Upper lobe of right lung (tissue), 1 donor: ENCODE measurements at places on chromosomes 4 and X.
A peak's percentile ranks its signal among the peaks of the same experiment; 100 is the strongest.

GRCh38 chr4:16843831-16844508, 54.5 kb downstream of the LDB2 start:
- no peak overlapping the region for H3K27ac ChIP-seq
- H3K4me3 ChIP-seq: no peak overlapping the region
- no peaks in the 10 kb centered on the region for H3K36me3 ChIP-seq

DNA sequence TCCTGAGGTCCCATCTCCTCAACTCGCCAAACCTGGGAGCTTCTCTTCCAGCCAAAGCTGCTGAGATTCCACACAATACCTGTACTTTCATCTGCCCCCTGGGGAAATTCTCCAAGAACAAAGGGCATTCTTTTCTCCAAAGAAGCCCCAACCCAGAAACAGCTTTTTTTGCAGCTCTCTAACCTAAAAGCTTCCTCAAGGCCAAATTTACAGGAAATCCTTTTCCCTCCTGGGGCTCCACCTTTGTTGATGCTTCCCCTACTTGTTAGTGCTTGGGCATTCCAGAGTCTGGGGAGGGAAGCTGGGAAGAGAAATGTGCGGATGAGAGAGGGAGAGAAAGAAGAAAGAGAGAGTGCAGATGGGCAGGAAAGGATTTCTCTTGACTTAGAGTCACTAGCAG, 24.3 kb downstream of the ZBTB33 start:
- no peak for DNase-seq
- H3K4me3 ChIP-seq: no peak overlapping the region
- peaks cover 6% of the 10 kb centered on the region for H3K4me1 ChIP-seq
- H3K36me3 ChIP-seq: no peaks in the 10 kb centered on the region
- no peak overlapping the region for H3K27ac ChIP-seq

DNA sequence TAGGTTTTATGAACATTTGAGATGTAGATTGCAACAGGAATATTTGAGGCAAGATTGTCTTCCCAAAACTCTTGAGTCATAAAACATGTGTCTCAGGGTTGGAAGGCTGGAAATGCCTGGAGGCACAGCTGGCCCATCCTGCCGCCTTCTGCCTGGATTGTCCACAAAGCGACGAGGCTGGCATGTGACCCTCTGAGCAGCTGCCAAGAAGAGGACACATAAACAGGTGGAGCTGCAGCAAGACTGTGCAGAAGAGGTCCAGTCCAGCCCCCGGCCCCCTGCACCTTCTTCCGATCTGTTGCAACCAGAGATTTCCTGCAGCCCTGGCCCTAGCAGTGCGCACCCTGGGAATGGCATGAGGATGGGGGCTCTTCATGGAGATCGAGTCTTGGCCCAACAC, 101.9 kb upstream of the BCOR start:
- H3K27ac ChIP-seq: no peak overlapping the region
- no peak for DNase-seq

- DNase-seq: no peak
- H3K4me3 ChIP-seq: no peak overlapping the region
- H3K27ac ChIP-seq: no peak overlapping the region
- no peaks in the 10 kb centered on the region for H3K4me1 ChIP-seq
- H3K27me3 ChIP-seq: no peaks in the 10 kb centered on the region
Observed at GRCh38 chr4:153825126-153825525, 36.2 kb upstream of the SFRP2 start.

- peak overlapping the region; percentile 63 for H3K4me3 ChIP-seq
- H3K27ac ChIP-seq: peak overlapping the region; percentile 96
- no peaks in the 10 kb centered on the region for H3K36me3 ChIP-seq
- DNase-seq: peak; percentile 58
- peaks cover 4% of the 10 kb centered on the region for H3K4me1 ChIP-seq
Observed at GRCh38 chrX:47483306-47484268, 565 bp upstream of the ZNF41 start.

DNA sequence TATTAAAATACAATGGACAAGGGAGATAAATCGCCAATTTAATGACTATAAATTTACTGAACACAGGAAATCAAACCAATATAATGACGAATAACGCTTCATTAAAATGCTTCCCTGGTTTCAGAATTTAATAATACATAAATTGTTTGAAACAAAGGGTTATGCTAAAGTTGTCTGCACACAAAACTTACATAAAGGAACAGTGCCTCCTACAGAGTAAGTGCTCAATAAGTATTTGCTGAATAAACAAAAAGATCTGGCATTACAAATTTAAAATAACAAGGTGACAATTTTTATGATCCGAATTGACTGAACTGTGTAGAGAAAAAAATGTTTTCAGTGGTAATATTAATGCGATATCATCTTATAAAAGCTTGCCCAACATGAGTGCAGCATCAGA, 69.6 kb downstream of the NOCT start:
- H3K36me3 ChIP-seq: no peaks in the 10 kb centered on the region
- H3K27ac ChIP-seq: peak overlapping the region; percentile 96
- peak overlapping the region; percentile 90 for H3K4me3 ChIP-seq
- peaks cover 26% of the 10 kb centered on the region for H3K4me1 ChIP-seq

DNA sequence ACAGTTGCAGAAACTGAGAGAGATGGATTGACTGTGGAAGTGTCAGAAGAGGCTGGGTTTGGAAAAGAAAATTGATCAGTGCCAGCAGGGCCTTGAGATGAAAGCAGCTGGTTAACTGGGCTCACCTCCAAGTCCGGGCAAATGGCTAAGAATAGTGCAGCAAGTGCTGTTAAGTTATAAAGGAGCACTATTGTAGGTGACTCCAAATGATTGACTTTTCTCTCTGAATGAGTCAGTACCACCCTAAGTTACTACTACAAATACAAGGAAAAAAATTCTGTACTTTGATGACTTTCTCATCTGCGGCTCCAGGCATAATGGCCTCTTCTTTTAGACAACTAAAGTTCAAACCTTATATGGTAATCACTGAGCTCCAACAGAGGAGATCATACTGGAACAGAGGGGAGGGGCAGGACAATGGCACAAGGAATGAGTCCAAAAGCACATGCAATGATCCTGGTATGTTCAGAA, 733.4 kb upstream of the INTU start:
- no peak for DNase-seq
- no peak overlapping the region for H3K27ac ChIP-seq
- H3K4me3 ChIP-seq: no peak overlapping the region
- no peaks in the 10 kb centered on the region for H3K27me3 ChIP-seq
- H3K4me1 ChIP-seq: no peaks in the 10 kb centered on the region

- no peaks in the 10 kb centered on the region for H3K4me1 ChIP-seq
- H3K36me3 ChIP-seq: no peaks in the 10 kb centered on the region
- no peaks in the 10 kb centered on the region for H3K27me3 ChIP-seq
- H3K4me3 ChIP-seq: no peak overlapping the region
Observed at GRCh38 chr4:132297346-132297745, 851.7 kb upstream of the PCDH10 start.

DNA sequence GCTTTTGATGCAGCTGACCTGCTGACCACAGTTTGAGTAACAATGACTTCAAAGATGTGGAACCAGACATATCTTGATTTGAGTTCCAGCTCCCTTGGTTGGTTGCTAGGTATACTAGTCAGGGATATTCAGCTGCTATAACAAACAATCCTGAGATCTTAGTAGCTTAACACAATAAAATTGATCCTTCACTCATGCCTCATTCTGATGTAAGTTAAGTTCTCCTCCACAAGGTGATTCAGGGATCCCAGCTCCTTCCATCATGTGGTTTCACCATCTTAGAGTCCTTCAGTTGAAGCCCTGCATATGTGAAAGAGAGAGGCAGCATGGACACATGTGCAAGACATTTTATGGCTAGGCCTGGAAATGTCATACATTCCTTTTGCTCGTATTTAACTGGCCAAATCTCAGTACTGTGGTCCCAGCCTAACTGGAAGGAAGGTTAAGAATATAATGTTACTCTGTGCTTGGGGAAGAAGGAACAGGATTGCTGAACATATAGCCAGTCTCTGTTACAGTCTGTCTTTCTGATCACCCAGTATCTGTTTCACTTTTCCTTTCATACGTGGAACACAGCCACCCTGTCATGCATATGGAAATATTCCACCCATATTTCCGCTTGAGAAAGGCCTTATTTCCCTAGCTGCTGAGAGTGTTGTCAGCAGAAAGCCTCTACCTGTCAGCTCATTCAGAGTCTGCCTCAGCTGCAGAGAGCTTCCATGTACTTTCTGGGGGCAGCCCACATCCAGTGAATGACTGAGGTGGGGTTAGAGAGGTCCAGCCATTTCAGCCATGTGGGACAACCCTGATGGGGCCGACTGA, 7.1 kb downstream of the SMIM9 start:
- H3K4me3 ChIP-seq: no peak overlapping the region
- no peaks in the 10 kb centered on the region for H3K36me3 ChIP-seq
- no peaks in the 10 kb centered on the region for H3K4me1 ChIP-seq
- DNase-seq: no peak
- H3K27ac ChIP-seq: no peak overlapping the region
- H3K27me3 ChIP-seq: no peaks in the 10 kb centered on the region

- H3K4me1 ChIP-seq: no peaks in the 10 kb centered on the region
- H3K27ac ChIP-seq: no peak overlapping the region
- DNase-seq: no peak
- H3K36me3 ChIP-seq: no peaks in the 10 kb centered on the region
- H3K27me3 ChIP-seq: no peaks in the 10 kb centered on the region
Observed at GRCh38 chr4:122548452-122548851, 72.4 kb downstream of the IL21 start.

DNA sequence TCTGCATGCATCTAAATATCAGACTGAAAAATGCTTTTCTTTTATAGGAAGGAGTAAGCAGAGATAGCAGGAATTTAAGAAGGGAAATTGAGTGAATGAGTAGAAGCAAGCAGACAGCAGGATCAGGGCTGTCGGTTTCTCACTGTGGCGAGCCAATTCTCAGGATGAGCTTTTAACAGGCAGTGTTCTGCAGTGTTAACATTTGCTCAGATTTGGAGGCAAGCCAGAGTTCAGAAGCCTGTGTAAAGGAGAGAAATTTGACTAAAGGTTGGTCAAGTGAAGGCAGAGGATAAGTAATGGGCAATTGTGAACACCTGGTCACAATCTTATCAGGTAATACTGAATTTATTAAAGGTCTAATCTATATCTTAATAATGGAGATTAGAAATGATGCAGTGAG, 133.3 kb upstream of the MAGEB16 start:
- no peaks in the 10 kb centered on the region for H3K4me1 ChIP-seq
- no peaks in the 10 kb centered on the region for H3K27me3 ChIP-seq
- no peaks in the 10 kb centered on the region for H3K36me3 ChIP-seq
- H3K27ac ChIP-seq: no peak overlapping the region
- H3K4me3 ChIP-seq: no peak overlapping the region

DNA sequence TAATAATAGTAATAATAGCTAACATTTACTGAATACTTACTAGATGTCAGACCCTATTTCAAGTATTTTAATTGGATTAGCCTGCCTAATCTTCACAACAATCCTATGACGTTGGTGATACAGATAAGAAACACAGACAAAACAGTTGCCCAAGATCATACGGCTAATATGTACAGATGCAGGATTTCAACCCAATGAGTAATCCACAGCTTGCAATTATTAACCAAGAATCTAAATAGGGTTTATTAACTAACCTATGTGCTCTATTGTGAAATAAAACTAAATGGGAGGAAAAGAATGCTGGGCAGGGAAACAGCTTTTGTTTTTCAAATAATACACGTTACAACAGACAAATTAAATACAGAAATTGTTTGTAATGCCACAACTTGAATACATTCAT, 23.4 kb downstream of the FBXO8 start:
- no peak overlapping the region for H3K27ac ChIP-seq
- DNase-seq: no peak
- H3K4me1 ChIP-seq: no peaks in the 10 kb centered on the region
- peaks cover 30% of the 10 kb centered on the region for H3K36me3 ChIP-seq
- no peaks in the 10 kb centered on the region for H3K27me3 ChIP-seq

- H3K27ac ChIP-seq: no peak overlapping the region
- peaks cover 4% of the 10 kb centered on the region for H3K4me1 ChIP-seq
- no peaks in the 10 kb centered on the region for H3K27me3 ChIP-seq
- no peak overlapping the region for H3K4me3 ChIP-seq
Observed at GRCh38 chr4:185269286-185269685, 59.9 kb downstream of the SNX25 start.

DNA sequence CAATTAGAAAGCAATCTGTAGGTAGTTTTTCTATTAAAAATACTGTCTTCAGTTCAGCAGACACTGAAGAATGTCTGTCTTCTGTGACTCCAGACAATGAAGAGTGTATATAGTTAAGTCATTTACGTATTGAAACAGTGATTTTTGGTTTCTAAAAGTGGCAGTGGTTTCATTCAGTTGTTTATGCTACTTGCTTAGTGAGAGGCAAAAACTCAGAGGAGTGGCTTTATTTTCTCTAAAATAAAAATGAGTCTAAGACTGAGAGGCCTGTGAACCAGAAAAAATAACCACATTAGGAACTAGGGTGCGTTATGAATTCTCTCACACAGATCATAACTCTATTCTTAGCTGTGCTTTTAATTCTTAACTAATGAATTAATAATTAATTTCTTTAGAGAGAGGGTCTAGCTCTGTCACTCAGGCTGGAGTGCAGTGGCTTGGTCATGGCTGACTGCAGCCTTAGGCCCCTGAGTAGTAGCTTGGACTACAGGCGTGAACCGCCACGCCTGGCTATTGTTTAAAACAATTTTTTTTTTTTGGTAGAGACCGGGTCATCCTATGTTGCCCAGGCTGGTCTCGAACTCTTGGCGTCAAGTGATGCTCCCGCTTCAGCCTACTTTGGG, 31.4 kb downstream of the FREM3 start:
- no peaks in the 10 kb centered on the region for H3K4me1 ChIP-seq
- H3K27ac ChIP-seq: no peak overlapping the region
- DNase-seq: no peak
- H3K4me3 ChIP-seq: no peak overlapping the region
- no peaks in the 10 kb centered on the region for H3K36me3 ChIP-seq

- no peak overlapping the region for H3K4me3 ChIP-seq
- no peak overlapping the region for H3K27ac ChIP-seq
- no peaks in the 10 kb centered on the region for H3K27me3 ChIP-seq
- no peak for DNase-seq
Observed at GRCh38 chrX:10983526-10983925, 127.6 kb upstream of the HCCS start.

- no peaks in the 10 kb centered on the region for H3K27me3 ChIP-seq
- H3K36me3 ChIP-seq: no peaks in the 10 kb centered on the region
- no peak for DNase-seq
- no peak overlapping the region for H3K27ac ChIP-seq
Observed at GRCh38 chr4:187124331-187124730, 400.7 kb upstream of the FAT1 start.

DNA sequence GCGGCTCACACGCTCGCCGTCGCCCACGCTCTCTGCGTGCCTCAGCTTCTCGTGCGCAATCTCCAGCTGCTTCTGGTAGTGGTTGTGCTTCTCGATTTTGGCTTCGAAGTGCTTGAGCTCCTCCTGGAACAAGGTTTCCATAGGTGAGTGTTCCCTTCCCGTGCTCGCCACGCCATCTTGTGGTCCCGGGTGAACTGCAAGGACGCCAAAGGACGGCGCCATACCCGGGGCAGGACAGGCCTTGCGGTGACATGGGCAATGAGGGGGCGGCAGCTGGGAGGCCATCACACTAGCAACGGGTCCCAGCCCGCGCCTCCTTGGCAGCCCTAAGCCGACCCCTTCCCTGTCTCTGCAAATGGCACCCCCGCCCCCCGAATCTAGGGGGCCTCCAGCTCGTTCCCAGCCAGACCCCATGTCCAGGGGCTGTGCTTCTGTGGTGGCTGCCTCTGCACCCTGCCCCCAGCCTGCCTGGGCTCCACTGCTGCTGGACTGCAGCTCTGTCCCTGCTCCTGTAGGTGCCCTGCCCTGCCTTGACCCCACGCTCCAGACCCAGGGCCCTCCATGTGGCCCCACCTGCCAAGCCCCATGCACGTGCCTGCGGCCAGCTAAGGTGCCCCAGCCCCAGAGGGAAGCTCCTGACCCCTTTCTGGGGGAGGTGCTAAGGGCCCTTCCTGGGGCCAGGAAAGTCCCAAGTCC, 17.3 kb downstream of the LRPAP1 start:
- DNase-seq: no peak
- no peaks in the 10 kb centered on the region for H3K27me3 ChIP-seq
- H3K4me3 ChIP-seq: no peak overlapping the region
- peaks cover 85% of the 10 kb centered on the region for H3K36me3 ChIP-seq
